Fibroblast of skin of back (primary cell): ENCODE measurements at places on chromosomes 5 and 9.

DNA sequence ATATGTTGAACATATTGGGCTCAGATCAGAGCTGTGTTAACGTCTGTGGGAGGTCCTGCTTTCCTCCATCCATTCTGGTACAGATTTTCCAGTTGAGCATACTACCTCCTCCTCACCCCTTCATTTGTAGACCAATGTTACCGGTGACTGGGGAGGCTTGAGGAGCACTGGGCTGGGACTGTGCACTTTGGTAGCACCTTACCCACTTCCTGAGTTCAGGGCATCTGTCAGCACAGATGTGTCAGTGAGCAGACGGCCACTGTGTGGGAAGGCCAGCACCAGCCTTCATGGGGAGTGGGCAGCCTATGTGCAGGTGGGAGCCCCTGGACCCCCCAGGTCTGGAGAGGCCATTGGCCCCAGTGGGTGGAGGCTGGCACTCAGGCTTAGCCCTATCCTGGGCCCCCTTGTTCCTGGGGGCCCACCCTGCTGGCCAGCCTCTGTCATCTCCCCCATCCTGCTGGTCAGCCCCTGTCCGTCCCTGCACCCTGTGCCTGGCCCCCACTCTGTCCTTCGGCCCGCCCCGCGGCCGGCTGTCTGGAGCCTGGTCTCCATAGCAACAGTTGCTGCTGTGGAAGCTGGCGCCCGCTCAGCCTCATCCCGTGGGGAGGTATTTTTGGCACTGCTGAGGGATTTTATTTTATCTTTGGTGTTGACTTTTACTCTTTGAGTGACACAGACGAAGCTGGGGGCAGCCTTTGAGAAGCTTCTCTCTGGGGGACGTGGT, 21.3 kb downstream of the WNK2 start:
- DNase-seq: peak; percentile 13

DNA sequence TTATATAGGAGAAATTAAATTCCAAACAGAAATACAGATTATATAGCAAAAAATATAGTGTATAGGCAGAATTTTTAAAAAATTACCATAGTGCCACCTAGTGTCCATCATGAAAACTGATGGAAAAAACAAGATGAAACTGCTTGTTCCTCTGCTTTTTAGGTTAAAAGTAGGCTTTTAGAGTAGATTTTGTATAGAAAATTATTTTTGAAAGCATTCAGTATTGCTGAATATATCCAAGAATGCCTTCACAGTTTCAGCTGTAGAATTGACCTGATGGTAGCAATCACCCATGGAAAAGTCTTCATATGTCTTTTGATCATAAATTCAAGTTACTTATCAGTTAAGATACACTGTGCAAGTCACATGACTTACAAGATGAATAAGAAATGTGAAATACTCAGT, 19.7 kb downstream of the RIOK2 start:
- DNase-seq: peak; percentile 20

- DNase-seq: no peak
These were observed 745.6 kb upstream of the ZNF608 start for GRCh38 chr5:125491986-125492492.

DNA sequence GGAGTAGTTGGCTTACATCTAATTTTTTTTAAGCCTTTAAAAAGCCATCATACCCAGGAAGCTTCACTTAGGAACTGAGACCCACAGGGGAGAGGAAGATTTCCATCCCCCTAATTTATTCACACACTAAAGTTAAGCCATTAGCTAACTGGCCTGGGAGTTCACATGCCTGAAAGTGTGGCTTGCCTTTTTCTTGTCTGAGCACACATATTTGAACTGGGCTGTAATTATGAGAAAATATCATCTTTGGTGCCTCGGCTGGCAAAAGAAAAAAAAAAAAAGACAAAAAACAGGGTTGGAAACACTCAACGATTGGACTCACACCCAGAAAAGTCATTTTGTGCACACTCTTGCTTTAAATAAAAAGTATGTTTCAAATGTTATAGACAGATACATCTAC, 847.3 kb downstream of the MAT2B start:
- DNase-seq: peak; percentile 29

GRCh38 chr9:17137566-17137965, 2.7 kb downstream of the CNTLN start:
- peak; percentile 24 for DNase-seq
